ENCODE measurements at places on chromosomes 2 and 18.
A peak's percentile ranks its signal among the peaks of the same experiment; 100 is the strongest.

- DNase-seq = no peak
These were observed 144.7 kb downstream of the RNF144A start for GRCh38 chr2:7061921-7062320.

DNA sequence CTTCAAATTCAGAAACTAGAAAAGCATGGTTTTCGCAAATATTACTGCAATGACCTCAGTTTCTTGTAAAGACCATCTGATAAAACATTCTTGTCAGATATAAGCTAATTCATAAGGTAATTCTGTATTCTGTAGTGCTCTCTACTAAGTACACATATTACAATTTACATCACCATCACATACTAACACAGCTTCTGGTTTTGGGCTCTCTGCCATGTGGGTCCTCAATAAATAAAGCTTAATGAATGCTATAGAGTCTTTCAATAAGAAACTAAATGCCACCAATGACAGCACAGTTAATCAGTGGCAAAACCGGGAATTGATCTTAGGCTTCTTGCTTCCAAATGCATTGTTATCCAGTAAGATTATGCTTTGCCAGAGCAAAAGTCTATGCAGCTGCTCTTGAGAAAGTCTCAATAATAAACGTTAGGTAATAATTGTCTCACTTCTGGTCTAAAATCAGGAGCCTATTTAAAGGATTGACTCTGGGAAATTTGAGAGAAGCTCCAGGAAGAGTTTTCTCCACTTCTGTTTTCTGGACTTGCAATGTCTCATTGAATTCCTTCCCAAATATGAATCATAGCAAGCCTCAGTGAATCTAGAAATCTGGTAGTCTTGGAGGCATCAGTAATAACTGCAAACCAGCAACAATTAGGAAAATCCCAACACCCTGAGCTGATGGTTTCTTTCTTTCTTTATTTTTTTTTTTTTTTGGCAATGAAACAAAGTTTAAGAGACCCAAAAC, 67.9 kb upstream of the RAPGEF4 start:
- no peak for DNase-seq

DNA sequence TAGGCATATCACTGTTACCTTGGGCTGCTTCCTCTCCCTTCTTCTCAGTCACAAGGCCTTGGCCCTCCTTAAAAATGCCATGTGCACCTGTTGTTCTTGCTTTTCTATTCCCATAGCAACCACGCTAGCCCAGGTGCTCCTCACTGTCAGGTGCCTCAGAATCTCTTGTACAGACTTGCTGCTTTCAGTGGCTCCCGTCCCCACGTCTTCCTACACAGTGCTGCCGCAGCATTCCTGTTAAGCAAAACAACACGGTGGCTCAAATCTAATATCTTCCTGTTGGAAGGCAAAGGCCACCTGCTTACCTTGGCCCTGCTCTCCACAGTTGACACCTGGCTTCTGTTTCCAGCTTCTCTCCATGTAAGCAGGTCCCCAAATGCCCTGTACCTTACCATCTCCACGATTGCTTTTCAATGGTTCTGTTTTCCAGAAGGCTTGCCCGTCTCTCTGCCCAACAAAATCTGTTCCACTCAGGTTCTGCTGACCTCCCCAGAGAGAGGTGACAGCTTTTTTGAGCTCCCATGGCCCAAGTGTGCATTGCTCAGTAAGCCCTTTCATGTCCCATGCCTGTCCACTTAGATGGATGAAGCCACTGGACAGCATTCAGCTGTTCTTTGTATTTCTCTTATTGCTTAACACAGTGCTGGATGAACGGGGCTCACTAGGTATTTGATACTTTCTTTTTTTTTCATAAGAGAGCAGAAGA, 240.4 kb downstream of the PRKCE start:
- no peak for DNase-seq

DNA sequence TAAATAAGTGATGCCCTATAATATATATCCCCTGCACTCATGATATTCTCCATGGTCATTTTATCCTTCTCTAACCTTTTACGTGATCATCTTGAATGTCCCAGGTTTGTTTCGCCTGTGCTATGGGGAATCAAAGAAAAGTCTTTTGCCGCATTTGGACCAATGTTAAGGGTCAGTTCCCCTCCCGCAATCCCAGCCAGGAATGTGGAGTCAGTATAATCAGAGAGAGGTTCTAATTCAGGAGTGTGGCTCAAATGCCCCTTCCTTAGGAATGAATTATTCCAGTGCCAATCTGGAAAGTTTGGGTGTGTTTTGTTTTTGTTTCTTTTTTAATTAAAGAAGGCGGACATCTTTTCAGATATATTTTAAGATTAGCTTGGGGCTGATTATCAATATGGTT, 41.8 kb downstream of the PMS1 start:
- no peak for DNase-seq

- no peak for DNase-seq
These were observed 19.3 kb upstream of the ACKR3 start for GRCh38 chr2:236550290-236550689.

DNA sequence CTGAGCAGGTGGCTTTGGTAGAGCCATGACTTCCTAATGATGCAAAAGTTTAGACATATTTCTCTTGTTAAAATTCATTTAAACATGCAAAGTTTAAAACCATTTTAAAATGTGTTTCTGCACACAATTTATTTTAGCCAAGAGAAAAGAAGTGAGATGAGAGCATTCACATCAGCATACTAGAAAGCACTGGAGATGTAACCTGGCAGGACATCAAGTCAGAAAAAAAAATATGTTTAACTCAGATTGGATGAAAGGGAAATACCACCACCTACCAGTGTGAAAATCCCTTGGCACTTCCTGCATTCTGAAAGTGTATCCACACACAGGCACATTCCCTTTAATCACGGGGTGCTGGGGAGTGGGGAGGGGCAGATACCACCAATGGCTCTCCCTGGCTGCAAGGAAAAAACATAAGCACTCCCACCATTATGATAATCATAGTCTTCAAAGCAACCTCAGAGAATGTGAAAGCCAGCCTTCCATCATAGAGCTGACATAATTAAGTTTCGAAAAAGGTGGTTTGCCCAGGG, 25.0 kb downstream of the DNER start:
- DNase-seq = no peak

DNA sequence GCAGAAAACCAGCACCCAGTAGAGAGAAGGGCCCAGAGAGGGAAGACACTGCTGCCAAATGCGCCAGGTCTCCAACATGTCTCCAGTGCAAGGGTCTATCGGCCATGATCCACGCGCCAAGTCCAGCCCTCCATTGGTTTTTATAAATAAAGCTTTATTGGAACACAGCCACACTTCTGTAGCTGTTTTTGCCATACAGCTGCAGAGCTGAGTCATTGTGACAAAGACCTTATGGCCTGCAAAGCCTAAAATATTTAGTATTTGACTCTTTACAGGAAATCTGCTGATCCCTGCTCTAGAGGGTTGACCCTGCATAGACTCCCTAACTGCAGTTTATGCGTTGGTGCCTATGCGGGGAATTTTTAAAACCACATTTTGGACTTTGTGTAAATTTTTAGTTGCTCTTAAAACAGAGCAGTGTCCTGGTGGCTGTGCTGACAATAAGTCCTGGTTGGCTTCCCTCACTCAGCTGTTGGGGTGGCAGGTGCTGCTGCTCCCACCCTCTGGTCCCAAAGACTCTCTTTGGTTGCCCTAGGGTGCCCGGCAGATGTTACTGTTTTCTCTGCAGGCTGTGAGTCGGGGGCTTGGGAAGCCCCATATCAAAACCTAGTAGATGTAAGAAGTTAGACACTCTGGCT, 154.9 kb downstream of the CTIF start:
- no peak for DNase-seq

GRCh38 chr2:42076357-42077225, 28.8 kb downstream of the PKDCC start:
- no peak for DNase-seq

GRCh38 chr2:121746071-121746578, 9.3 kb upstream of the TSN start:
- no peak for DNase-seq

- no peak for DNase-seq
These were observed 61.8 kb upstream of the GPR45 start for GRCh38 chr2:105179469-105180372.

GRCh38 chr2:232971744-232972143, 41.3 kb downstream of the NGEF start:
- DNase-seq = no peak

DNA sequence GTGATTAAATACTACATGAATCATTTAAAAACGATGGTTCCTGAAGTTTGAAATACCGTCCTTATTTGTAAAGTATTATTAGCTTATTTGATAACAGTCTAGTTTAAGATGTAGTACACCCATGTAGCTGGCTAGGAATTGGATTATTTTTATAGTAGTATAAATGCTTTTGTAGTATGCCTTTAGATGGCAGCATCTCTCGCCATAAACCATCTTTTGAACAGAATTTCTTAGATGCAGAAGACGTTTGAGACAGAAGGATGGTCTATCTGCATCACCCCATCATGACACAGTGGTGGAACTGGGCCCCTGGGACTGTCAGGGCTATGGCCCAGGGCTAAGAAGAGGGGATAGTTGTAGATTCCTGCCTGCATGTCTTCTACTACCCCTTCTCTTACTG, 152.7 kb downstream of the WDSUB1 start:
- DNase-seq = no peak

GRCh38 chr2:150020937-150021673, 433.5 kb upstream of the MMADHC start:
- no peak for DNase-seq

DNA sequence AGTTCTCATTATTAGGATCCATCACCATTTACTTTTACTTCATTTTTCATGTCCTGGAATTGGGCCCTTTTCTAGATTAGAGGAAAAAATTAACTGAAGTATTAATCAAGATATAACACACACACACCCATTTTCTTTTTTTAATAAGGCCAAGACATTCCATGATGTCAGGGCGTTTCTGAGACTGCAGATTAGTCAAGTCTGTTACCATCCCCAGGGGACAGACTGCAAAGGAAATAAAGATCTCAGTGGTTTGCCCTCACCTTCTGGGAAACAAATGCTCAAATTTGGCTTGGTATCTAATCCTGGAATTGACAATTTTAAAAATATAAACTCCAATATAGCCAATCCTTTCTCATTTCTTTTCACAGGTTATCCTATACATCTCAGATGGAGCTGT, 27.4 kb downstream of the RMP24 start:
- no peak for DNase-seq

- DNase-seq = no peak
These were observed 69.6 kb upstream of the ALPP start for GRCh38 chr2:232308986-232309385.

- DNase-seq = no peak
These were observed 56.4 kb downstream of the ARHGEF4 start for GRCh38 chr2:130892793-130893785.

- DNase-seq = no peak
These were observed 1.8 kb downstream of the STRN start for GRCh38 chr2:36964496-36965058.

GRCh38 chr2:143026411-143027054, 102.7 kb upstream of the ARHGAP15 start:
- no peak for DNase-seq

- DNase-seq = no peak
These were observed 31.0 kb upstream of the TMEM17 start for GRCh38 chr2:62536873-62537547.

GRCh38 chr2:3659447-3660432, 1.7 kb downstream of the ALLC start:
- DNase-seq = no peak

GRCh38 chr2:162926501-162926900, 87.9 kb upstream of the KCNH7 start:
- no peak for DNase-seq

- no peak for DNase-seq
These were observed 23.3 kb downstream of the KLF7 start for GRCh38 chr2:207142461-207142860.

- no peak for DNase-seq
These were observed 79.9 kb downstream of the TMEM247 start for GRCh38 chr2:46559261-46559660.

DNA sequence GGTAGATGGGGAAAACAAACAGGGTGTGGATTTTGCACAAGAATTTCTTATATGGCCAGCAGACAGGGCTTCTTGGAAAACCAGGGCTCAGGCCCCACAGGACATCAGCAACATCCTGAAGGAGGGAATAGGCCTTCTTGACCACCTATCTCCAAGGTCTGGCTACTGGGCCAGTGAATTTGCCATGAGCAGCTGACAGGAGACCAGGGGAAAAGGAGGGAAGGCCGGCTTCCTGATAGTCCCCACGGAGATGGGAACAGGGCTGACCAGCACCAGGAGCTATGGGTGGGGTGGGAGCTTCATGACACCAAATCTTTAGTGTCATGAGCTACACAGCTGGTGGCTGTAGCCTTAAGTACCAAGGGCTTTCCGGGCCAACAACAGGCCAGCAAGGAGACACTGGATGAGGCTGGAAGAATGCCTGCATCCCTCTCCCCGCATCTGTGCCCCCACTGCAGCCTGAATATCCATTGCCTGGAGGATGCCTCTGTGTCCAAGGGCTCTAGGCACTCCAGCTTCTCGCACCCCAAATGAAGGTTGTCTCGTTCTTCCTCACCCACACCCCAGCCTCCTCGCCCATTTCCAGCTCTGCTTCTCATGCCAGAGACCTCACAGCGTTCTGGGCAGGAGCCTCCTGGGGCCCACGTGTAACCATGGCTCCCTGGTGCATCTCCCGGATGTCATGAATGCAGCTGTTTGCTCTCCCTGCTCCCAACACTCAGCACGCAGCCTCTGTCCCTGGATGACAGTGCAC, 74.8 kb downstream of the EMX1 start:
- DNase-seq = no peak

GRCh38 chr2:149329068-149329467, 1.3 kb upstream of the LYPD6 start:
- DNase-seq = no peak

GRCh38 chr18:49055754-49056172, 105.0 kb upstream of the SMAD7 start:
- DNase-seq = peak; percentile 32

GRCh38 chr2:111675419-111676194, 208.4 kb downstream of the ANAPC1 start:
- peak; percentile 35 for DNase-seq

GRCh38 chr2:217160978-217161973, 301.4 kb upstream of the TNP1 start:
- DNase-seq = no peak

DNA sequence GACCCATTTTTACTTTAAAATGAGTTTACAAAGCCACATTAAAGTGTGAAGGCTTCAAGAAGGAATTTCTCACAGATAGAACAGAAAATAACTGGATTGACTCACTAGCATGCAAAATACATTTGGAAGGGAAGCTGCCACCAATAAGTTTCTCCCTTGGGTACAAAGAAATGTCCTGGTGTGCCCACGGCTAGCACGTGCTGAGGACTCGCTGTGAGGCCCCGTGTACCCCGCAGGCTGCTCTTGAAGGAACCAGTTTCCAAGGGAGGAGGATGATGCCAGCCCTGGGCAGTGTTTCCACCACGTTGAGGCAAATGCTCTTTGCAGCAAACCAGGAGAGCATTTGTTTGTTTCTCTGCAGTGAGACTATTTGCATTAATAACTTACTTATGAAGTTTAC, 207.3 kb downstream of the SH3RF3 start:
- no peak for DNase-seq
